CD4-positive, alpha-beta T cell treated with Interleukin-10 for 1 hour (primary cell): ENCODE measurements at places on chromosomes 7 and 10.

GRCh38 chr7:7417414-7417813 lies 118.3 kb downstream of the COL28A1 start:
- DNase-seq: no peak

DNA sequence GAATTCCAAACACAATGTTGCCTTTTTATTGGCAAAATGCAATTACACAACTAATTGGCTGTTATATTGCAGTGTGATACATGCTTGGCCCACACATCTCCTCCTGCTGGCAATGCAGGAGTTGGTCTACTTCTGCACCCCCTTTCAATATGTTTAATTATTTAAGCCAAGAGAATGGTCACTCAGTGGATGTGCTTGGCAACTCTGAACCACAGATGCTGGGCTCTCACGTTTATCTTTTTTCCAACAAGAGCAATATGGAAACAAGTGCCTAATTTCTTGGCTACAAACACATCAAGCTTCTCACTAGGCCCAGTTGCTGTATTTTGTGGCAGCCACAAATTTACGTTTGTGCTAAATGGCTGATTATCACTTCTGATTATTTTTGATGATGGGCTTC lies 1149.2 kb upstream of the CELF2 start:
- no peak for DNase-seq

- DNase-seq: no peak
Observed at GRCh38 chr10:806451-807162, 117.1 kb upstream of the DIP2C start.

DNA sequence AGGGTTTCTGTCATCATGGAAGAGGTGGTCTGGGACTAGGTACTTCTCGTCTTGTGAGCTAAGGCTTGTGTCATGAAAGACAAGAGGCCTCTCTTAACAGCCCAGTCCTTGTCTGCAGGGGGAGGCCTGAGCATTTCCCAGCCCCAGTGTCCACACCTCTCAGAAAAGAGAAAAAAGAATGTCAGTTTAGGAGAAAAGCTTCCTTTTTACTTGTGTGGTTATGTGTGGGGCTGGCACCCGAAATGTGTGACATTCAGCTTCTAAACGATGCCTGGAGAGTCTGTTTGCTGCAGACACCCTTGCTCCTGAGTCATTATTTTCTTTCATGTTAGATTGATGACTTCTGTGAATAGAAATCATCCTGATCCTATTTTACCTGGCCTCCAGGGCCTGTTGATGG lies 67.4 kb downstream of the LANCL2 start:
- no peak for DNase-seq

DNA sequence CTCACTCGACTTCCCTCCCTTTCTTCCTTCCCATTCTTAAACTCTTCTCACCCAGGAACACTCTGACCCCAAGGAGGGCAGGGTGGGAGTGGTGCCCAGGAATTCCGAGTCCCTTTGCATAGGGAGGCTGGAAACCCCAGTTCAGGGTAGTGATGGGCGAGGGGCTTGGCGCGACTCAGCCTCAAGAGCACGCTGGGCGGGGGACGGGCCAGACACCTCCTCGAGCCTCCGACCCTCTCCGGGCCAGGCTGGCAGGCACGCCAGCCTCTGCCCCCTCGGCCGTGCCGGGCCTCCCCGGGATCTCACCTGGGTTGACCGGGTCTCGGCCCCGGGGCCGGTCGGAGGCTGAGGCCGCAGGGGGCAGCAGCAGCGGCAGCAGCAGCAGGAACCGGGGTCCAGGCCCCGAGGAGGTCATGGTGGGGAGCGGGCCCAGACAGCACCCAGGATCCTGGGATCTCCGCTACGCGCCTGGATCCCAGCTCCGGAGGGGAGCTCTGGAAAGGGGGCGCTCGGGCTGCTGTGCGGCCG lies 457 bp downstream of the PLOD3 start:
- DNase-seq: no peak

DNA sequence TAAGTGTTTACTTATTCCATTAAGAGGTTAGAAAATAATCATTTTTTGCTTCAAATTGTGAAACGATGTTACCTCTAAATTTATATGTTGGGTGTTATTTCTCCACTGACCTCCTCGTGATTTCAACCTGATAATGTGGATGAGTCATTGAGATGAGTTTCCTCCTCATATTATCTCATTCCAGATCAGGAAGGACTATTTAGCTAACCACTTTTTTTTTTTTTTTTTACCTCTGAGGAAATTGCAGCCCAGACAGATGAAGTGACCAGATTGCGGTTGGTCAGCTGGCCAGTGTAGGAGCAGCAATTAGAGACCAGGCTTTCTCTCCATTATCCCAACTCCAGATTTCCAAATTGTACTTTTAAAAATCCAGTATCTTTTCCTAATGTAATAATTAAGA lies 248.7 kb downstream of the FZD1 start:
- no peak for DNase-seq

DNA sequence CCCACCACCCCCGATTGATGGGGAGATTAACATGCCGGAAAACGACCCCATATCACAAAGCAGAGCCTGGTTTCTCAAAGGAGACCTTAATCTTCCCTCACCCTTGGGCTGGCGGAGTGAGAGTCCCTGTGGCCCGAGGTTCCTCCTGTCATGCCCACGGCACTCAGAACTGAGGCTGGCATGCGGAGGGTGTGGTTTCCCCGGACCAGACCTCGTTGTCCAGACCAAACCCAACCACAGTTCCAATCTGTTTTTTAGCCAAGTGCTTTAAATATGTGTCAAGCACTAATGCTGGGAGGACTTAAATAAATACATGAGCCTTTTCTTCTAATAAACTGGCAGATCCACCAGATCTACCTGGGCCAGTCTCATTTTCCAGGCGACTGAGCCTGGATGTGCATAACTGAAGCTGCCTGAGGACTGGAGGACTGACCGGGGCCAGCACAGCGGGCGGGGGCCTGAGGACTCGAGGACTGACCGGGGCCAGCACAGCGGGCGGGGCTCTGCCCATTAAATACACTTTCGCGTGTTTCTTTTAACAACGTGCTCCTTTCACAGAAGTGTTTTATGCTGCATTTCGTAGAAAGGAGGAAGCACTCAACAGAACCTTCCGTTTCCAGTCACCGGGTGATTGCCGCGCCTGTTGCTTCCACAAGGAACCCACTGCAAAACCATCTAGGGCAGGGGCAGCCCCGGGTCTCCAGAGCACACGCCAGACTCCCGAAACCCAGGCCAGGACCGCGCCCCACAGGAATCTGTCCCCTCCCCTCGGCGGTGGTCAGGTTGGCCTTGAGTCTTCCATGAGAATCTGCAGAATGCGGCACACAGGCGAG lies 334.6 kb downstream of the PTPRN2 start:
- DNase-seq: no peak

DNA sequence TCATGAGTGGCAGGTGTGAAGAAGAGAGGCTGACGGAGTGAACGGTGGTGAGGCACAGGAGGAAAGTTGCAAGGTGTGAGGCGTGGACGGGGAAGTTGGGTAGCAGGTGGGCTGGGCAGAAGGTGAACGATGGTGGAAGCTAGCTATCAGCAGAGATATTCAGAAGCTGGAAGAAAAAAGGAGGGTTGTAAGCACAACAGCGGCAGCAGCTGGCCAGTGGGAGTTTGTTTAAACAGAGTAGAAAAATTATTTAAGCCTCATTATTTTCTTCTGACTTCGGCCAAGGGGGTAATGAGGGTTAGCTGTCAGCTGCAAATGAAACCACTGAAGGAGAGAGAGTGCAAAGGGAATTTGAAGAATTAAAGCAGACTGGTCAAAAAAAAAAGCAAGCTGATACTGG lies 62.1 kb upstream of the PRKAR2B start:
- no peak for DNase-seq

- DNase-seq: no peak
Observed at GRCh38 chr7:42096681-42097561, 140.1 kb downstream of the GLI3 start.

- DNase-seq: no peak
Observed at GRCh38 chr7:142376356-142376997, 118.6 kb upstream of the PRSS58 start.
